Activated effector memory CD4-positive, alpha-beta T cell treated with anti-CD3 and anti-CD28 coated beads, Interleukin-2, amount 50 U/mL, for 16 hours (primary cell): ENCODE measurements at places on chromosomes 4 and X.

DNA sequence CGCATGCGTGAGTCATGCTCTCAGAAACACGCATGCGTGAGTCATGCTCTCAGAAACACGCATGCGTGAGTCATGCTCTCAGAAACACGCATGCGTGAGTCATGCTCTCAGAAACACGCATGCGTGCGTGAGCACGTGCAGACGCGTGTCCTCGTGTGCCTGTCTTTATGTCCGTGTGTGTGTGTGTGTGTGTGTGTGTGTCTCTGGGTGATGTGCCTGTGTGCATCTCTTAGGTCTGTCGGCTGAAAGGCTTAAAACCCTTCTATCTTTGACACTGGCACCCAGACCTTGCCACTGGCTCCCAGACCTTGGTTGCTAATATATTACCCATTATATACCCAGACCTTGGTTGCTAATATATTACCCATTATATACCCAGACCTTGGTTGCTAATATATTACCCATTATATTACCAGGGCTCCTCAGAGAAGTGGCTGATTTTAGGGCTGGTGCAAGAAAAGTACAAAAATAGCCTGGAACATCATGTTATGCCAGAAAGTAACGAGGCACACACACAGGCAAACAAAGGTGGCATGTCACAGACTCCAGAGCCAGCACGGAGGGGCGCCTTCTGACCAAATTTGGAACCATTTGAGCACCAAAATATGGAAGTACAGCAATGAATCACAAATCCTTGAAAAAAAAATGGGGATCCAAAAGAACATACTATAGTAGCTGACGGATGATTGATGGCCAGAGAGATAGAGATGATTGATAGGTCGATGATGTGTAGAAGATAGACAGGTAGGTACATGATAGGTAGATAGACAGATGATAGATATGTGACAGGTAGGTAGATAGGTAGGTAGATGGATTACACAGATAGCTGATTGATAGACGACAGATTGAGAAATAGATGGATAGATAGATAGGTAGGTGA, 19.2 kb upstream of the ADRA2C start:
- no peak for DNase-seq

DNA sequence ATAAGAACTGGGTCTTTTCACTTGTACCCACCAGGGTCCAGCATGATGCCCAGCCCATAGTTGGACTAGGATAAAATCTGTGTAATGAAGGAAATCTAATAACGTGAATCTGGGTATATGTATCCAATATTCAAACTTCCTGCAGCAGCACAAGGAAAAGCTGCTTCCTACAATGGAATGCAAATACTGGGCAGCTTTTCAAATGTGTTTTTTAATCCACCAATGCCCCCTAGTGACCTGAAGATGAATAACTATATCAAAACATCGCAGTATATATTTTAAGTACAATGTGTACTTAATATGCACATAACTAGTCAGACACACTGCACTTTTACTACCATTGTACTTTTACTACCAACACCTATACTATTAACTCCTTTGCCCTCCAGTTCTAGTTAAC, 5.3 kb downstream of the APOO start:
- DNase-seq, result no peak

DNA sequence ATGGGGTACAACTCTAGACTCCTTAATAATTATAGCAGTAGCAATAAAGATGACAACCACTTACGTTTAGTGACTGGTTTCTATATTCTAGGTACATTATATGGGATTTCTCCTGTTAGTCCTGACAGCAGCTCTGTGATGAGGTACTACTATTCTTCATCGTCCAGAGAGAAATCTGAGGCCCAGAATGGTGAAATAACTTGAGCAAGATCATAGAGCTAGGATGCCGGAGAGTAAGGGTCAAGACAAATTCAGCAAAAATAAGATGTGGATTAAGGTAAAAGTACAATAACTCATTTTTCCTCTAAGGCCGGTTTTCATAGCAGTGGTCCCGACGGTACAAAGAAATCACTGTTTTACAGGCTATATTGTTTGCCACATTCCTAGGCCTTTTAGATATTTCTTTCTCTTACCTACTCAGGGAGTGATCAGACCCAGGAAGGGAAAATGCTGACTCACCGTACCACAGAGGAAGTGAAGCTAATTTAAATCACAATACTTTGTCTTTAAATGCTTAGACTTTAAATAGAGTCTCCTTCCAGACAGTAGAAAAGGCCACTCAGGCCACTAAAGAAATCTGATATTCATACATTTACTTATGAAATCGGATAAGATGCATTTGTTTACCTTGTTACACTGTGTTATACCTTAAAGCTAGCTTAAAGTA, 2023.0 kb upstream of the AGA start:
- no peak for DNase-seq

GRCh38 chr4:67873116-67873515, 10.7 kb downstream of the TMPRSS11D start:
- DNase-seq, result no peak

GRCh38 chr4:103802766-103803165, 83.0 kb upstream of the TACR3 start:
- DNase-seq, result no peak

DNA sequence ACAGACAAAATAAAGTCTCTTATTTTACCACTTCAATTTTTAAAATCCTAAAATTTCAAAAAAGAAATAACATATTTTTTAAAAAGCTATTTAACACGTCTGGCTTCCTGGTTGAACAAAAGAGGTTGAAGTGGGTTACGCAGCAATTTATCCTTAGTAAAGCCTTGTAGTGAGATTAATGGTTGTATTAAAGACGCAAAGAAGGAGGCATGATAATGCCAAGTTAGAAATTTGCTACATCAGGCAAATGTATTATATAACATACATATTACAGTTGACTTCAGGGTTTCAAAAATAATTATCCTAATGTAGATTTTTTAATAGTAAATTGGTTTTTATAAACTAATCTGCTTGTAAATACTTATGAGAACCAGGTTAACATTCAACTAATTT, 35.3 kb downstream of the ANKRD17 start:
- no peak for DNase-seq

DNA sequence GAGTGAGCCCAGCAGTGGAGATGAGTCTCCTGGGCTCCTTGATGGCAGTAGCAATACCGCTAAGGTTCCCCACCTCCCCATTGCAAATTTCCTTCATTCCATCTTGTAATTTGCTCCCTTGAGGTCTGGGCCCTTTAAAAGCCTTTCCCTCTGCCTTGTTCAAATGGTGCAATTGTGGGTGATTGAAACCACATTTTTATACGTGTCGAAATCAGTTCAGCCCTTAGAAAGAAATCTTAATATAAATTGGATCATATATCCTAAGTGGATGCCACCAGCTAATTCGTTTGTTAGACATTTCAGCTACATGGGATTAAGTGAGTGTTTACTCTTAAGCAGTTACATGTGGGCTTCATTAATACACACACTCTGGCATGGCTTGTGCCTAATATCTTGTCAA, 68.6 kb downstream of the NHS start:
- DNase-seq, result no peak

DNA sequence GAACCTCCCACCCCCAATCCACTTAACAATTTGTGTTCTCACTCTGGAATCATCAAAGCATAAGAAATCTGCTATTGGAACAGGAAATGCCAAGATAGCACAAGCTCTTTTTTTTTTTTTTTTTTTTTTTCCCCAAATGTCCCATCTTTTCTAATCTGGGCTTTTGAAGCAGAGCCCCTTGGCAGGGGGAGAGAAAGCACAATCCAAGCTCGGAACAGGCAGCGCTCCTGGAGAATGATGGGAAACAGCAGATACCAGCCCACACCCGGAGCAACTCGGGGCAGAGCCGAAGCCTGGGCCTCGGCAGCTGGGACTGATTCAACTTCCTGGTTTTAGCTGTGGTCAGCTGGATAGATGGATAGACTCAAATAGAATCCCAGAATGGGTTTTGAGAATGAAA, 235.1 kb downstream of the QDPR start:
- no peak for DNase-seq

GRCh38 chrX:43949669-43950068, 23.5 kb downstream of the NDP start:
- DNase-seq, result peak; percentile 69

GRCh38 chrX:17038277-17038676, 91.8 kb downstream of the REPS2 start:
- DNase-seq, result no peak

GRCh38 chr4:37737466-37737865, 51.3 kb upstream of the RELL1 start:
- no peak for DNase-seq

DNA sequence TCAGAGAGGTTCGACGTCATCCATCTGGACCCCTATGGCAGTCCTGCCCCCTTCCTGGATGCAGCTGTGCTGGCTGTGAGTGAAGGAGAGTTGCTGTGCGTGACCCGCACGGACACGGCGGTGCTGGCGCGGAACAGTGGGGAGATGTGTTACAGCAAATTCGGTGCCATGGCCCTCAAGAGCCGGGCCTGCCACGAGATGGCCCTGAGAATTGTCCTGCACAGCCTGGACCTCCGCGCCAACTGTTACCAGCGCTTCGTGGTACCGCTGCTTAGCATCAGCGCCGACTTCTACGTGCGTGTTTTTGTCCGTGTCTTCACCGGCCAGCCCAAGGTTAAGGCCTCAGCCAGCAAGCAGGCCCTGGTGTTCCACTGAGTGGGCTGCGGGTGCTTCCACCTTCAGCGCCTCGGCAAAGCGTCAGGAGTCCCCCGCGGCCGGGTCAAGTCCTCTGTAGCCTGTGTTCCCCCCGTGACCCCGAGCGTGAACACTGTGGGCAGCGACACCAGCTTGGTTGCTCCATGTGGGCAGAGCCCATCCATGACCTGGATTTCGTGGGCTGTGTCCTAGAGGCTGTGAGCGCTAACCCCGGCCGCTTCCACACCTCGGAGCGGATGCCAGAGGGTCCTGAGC, 186.7 kb upstream of the SLITRK2 start:
- DNase-seq, result no peak

GRCh38 chrX:74931214-74931613, 6.0 kb upstream of the NEXMIF start:
- DNase-seq, result no peak

GRCh38 chrX:43735534-43735933, 79.4 kb downstream of the MAOA start:
- DNase-seq, result no peak

DNA sequence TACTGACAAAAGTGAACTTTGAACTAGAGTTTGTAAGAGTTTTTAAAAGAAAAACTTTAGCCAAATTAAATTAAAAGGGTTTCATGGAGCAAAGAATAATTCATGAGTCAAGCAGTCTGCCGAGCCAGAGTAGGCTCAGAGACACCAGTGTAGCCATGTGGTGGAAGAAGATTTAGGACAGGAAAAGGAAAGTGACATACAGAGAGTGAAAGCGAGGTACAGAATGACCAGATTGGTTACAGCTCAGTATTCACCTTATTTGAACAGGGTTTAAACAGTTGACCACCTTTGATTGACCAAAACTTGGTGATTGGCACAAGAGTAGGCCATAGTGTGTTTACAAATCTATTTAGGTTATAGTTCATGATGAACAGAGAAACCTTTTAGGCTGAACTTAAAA, 377.8 kb downstream of the KLHL4 start:
- no peak for DNase-seq

DNA sequence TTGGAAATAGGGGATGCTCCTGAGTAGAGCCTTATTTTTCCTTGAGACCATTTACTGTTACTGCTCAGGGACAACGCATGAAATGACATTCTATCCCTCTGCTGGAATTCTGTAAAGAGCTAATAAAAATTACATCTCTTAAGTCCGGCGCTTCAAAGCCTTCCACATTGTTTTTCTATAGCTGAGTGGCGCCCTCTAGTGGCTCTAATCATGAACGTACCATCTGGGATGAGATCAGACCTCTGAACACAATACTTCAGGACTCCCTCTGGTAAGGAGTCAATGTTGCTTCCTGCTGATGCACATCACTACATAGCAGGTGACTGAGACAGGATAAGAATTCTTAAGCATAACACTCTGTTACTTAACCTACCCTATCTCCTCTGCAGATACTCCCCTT, 6.0 kb downstream of the HMGN5 start:
- DNase-seq, result peak; percentile 81

GRCh38 chr4:151604238-151604637, 156.6 kb downstream of the GATB start:
- DNase-seq, result no peak

- DNase-seq, result no peak
Observed at GRCh38 chr4:96703265-96703664, 863.4 kb downstream of the PDHA2 start.

- no peak for DNase-seq
Observed at GRCh38 chrX:101223226-101223625, 3.6 kb downstream of the DRP2 start.

DNA sequence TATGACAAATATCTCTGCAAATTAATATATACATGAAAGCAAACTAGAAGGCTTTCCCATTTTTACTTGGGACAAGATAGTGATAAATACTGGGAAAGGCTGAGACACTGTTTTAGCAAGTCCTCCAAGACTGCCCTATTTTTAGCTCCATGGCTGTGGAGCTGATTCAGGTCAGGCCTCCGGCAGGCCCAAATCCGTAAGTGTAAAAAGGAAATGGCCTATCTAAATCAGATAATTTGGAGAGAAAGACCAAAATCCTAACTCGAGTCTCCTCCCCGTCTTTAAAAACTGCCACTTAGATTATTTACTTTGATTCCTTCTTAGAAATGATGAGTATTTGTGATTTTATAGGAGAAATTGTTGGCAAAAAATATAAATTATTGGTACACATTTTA, 2.9 kb downstream of the OTUD4 start:
- DNase-seq, result no peak
